ENCODE measurements at places on chromosomes 7 and 10.
A peak's percentile ranks its signal among the peaks of the same experiment; 100 is the strongest.

GRCh38 chr7:126411032-126411820 lies 841.5 kb downstream of the GRM8 start:
- DNase-seq = no peak

GRCh38 chr10:76169246-76169645 lies 737.8 kb downstream of the LRMDA start:
- no peak for DNase-seq

GRCh38 chr10:117885206-117885829 lies 161.4 kb downstream of the RAB11FIP2 start:
- no peak for DNase-seq

GRCh38 chr10:20598590-20598989 lies 298.5 kb downstream of the NEBL start:
- DNase-seq = peak; percentile 46

- DNase-seq = no peak
Measured at GRCh38 chr7:3301449-3301731, 338 bp downstream of the SDK1 start.

GRCh38 chr10:95049919-95050318 lies 19.4 kb downstream of the CYP2C8 start:
- no peak for DNase-seq

- DNase-seq = no peak
Measured at GRCh38 chr7:31857172-31857571, 170.2 kb downstream of the PPP1R17 start.

DNA sequence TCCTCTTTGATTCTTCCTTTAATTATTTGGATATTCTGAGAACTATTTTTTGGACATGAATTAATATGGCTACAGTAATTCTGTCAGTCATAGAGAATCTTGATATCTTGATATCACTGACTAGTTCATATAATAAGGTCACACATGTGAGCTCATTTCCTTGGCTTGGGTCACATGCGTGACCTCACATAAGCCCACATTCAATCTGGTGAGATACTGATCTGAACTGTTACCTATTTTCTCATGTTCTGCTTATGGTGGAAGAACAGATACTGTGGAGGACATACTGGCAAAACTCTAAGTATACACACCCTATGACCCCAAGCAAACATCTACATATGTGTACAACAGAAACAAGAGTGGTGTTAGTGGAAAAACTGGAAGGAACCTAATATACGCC lies 44.1 kb downstream of the CUL2 start:
- no peak for DNase-seq

GRCh38 chr10:90982406-90983008 lies 61.6 kb upstream of the ANKRD1 start:
- DNase-seq = no peak

GRCh38 chr7:95324431-95324830 lies at the start of gene PON1:
TSS of gene PON1 (minus strand) at chr7:95324532. CDS start at chr7:95324475, 57 bp downstream.
- no peak for DNase-seq

- DNase-seq = no peak
Measured at GRCh38 chr7:91288208-91288824, 24.1 kb downstream of the FZD1 start.

GRCh38 chr10:74365109-74365508 lies 214.1 kb downstream of the ADK start:
- no peak for DNase-seq

DNA sequence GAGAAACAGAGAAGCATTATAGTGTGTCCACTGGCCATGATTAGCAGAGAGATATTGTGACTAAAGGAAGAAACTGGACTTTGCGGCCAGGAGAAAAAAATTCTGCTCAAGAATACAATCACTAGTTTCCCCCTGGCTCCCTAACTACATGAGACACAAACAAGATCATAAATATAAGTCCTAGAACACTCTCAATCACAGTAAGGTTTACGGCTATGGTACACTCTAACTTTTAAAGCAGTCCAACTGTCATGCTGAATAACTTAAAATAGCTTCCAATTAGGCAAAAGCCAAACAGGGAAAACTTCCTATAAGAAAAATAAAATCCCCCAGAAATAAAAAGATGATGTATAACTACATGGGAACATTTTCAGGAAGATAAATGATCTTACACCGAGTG lies 132.1 kb downstream of the STRA8 start:
- no peak for DNase-seq

DNA sequence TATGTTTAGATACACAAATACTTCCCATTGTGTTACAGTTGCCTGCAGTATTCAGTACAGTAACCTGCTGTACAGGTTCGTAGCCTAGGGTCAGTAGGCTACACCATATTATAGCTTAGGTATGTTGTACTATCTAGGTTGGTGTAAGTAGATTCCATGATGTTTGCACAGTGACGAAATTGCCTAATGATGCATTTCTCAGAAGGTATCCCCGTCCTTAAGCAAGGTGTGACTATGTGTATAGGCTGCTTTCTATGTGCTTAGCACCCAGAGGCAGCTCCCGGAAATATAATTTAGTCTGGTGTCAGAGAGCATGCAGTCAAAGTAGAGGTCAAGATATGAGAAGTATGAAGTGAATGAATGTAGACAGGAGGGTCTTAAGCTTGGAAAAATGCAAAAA lies 9.8 kb downstream of the MAPK8 start:
- DNase-seq = no peak

DNA sequence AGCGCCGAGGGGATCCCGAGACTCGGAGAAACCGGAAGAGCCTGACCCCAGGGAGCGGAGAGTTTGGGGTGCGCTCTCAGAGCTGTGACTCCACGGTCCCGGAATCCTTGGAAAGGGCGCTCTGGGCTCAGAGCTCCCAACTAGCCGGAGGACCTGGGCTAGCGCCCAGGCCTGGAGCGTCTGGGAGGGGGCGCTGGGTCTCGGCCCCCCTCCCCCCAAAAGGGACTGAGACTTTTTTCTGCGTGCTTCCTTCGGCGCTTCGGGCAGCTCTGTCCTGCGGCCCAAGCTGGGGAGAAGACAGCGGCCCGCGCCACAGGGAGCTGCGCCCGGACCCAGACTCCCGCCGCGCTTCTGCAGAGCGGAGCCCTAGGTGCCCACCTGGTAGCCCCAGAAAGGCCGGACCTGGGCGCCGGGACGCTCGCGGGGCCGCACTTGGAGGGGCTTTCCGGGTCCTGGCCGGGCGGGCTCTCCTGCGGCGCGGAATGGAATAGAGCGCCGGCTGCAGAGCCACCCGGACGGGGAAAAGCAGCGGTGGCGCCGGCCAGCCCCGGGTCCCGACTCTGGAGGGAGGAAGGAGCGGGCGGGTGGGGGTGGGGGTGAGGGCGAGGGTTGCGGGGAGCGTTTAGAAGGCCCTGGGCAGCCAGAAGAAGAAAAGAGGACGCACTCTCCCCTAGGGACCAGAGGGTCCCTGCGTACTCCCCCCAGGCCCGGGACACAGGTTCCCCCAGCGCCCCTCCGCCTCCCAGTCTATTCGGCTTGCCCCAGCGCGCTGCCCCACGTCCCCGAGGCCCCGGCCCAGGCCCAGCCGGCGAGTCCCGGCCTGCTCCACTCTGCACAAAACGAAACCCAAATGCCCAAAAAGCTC lies 4.7 kb downstream of the ZNF503 start:
- no peak for DNase-seq

DNA sequence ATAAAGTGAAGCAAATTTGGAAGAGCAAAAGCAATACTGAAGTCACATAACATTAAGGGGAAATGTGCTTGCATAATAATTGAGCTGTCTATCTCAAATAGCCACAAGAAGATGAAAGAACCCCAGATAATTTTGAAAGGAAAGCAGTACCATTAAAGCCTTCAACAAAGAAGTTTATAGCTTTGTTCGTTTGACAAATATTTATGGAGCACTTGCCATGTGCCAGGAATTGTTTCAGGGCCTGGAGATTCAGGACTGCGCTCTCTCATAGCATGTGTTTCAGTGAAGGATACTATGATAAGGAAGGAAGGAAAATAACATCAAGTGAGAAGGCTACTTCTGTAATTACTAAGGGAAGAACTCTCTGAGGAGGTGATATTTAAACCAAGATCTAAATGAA lies 212.3 kb upstream of the CSTF2T start:
- no peak for DNase-seq

GRCh38 chr10:46251857-46252847 lies 34.6 kb upstream of the ANTXRL start:
- DNase-seq = no peak

DNA sequence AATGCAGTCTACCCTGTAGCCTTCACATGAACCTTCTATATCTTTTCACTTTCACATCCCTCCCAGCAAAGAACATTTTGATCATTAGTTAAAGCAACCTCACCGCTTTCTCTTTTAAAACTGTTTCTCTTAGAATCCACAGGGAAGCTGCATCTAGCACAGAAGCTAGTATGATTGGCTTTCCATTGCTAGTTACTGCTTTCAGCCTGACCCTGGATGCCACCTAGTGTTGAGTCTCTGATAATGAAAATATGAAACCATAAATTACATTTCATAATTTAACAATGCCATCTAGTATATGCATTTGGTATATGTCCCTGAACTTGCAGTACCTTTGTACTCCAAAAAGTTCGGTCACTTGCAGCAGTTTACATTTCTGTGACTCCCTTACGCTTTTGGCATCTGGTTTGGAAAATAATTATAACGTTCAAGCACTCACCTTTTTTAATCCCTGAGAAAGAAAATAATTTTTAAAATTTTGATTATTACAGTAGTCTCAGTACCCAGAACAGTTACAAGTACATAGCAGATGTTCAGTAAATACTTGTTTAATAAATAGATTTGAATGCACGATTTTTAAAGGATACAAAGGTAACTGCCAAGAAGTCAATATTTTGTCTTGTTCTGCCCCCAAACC lies 22.7 kb downstream of the CISD1 start:
- no peak for DNase-seq

GRCh38 chr7:156218544-156219306 lies 406.5 kb upstream of the SHH start:
- no peak for DNase-seq

Measured in brain pericyte (primary cell).